ENCODE measurements at places on chromosomes 12 and 14.
A peak's percentile ranks its signal among the peaks of the same experiment; 100 is the strongest.

DNA sequence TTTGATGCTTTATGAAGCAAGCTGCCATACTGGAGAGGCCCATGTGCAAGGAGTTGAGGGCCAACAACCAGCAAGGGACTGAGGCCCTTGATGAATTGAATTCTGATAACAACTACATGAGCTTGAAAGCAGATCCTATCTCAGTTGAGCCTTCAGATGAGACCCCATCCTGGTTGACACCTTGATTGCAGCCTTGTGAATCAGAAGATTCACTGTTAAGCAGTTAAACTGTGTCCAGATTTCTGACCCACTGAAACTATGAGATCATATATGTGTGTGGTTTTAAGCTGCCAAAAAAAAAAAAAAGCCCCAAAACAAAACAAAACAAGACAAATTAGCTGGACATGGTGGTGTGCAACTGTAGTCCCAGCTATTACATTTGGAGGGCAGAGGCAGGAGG is 42.1 kb downstream of the GPR19 start:
- no peak for DNase-seq

DNA sequence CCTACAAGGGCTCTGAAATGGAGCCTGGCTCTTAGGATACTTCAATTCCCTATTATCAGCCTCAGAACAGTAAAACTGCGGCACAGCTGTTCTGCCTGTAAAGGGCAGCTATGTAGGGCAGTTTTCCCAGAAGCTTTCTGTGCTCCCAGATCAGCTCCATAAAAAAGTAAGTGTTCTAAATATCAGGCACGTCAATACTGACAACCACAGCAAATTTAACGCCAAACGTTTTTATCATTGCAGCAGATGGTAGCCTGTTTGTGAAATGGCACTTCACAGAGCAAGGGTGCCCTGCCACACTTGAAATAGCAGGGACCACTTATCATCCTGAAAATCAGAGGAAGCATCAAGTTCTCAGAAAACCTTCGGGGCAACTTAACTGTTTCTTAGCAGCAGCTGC is 54.8 kb upstream of the PTHLH start:
- no peak for DNase-seq

- no peak for DNase-seq
Measured at GRCh38 chr14:101511199-101511598, 50.1 kb upstream of the DIO3 start.

DNA sequence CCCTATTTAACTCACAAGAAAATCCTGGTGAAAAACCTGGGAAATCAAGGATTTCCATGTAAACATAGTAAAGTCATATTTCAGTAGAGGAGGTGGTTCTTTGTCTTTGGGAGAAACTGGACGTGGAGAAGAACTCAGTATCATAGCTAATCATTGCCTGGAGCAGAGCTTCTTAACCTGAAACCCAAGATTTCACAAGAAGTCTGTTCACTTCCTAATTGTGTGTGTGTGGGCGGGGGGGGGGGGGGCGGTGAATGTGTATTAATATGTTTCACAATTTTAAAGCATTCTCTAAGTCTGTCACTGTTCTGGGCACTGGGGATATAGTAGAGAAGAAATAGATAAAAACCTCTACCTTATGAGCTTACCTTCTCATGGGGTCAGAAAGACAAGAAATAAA is 96.7 kb upstream of the PPP4R3A start:
- DNase-seq = no peak

DNA sequence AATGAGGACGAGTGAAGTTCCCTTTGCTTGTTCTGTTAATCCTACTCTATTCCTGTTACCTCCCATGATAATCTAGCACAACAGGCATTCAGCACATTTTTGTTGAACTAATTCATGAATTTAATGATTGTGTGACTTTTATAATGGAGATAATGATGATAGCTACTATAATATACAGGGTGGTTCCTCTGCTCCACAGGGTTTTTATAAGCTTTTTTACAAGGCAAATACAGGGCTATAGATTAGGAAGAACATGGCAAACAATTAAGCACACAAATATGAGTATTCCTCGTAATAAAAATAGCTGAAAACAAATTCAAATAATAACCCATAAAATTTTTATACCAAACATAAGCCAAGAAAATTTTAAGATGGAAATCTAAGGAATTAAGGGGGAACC is 145.6 kb upstream of the TMTC1 start:
- no peak for DNase-seq

DNA sequence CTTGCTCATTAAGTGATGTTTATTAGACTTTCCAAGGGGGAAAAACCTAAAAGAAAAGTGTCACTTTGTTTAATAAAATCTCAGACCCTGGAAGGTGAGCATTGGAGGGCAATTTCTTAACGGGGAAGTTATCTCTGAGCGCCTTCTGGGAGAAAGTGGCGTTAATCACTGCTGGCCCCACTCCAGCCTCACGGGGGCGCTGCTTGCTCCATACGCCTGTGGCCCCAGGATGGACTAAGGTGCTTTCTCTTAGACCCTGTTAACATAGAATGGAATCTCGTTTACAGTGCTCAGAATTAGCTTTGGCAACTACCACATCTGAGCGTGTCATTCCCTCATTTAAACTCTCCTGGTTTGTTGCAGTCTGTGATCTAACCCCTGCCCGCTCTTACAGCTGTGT is 16.4 kb upstream of the PRIMA1 start:
- DNase-seq = no peak

DNA sequence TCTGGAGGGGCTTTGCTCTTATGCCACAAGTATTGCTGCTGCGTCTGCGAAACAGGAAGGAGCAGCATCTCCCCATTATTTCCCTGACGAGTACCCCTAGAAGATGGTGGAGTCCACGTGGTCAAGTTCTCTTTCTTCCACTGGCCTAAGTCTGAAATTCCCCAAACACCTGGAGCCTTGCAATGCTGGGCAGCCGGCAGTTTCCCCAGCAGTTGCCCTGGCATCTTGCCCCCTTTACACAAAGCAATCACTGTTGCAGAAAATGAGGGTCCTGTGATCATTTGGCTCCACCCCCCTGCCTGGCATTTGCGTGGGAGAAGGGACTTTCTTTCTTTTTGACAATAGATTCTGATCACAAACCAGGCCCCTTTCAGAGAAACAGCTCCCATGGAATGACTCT is 56.9 kb downstream of the FOS start:
- no peak for DNase-seq

- no peak for DNase-seq
Measured at GRCh38 chr14:93532541-93532940, 101.8 kb downstream of the UNC79 start.

DNA sequence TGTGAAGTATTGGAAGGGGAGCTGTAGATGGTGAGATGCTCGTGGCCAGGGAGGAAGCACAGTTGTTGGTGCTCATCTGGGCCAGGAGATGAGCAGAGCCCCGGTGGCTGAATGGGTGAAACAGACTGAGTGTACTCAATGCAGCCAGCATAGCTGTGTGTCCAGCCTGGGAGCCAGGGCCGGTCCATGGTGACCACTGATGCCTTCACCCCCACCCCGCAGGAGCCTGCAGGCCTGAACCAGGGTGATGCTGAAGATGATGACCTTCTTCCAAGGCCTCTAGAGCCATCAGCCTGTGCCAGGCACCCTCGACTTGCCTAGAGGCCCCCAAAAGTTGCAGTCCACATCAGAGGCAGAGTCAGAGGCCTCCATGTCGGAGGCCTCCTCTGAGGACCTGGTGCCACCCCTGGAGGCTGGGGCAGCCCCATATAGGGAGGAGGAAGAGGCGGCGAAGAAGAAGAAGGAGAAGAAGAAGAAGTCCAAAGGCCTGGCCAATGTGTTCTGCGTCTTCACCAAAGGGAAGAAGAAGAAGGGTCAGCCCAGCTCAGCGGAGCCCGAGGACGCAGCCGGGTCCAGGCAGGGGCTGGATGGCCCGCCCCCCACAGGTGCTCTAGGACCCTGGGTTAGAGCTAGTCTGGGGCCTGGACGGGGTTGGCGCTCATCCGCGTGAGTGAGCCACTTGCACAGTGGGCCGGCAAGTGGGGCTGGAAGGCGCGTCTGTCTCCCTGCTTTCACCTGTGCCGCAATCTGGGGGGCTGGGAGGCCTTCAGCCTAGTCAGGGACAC is 3.0 kb downstream of the TNFAIP2 start:
- DNase-seq = no peak

- DNase-seq = peak; percentile 37
Measured at GRCh38 chr14:105999361-106000028, 473.1 kb downstream of the TMEM121 start.

DNA sequence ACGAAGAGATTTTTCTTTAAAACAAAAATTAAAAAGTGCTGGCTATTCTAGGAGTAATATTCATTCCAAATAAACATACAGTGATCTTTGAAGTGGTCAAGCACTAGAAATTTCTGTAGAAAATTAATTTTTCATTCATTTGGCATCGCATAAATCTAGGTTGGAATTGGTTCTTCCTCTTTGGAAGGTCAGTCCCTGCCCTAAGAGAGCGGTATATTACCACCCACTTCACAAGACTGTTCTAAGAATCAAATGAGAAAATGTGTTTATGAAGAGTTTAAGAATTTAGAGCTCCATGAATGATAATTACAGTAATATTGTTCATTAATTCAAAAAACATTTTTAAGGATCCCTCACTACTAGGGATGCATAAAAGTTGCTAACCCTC is 444 bp upstream of the GEMIN2 start:
- no peak for DNase-seq

DNA sequence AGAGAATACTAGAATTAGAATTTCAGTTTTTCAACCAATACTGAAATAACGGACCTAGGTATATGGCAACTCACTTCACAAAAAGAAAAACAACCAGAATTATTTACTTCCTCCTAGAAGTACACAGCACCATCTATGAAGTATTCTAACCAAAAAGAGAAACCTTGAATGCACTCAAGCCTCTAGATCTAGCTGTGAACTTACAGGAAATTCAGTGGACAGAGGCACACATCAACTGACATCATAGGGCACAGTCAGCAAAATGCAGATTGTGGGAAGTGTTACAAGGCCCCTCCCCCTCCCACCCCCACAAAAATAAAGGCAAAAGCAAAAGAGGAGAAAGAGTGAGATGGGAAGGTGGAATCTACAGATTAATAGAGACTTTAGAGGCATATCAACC is 102.4 kb downstream of the TMTC1 start:
- DNase-seq = no peak
